ENCODE measurements at places on chromosomes 16 and 17. TPM values are rescaled to one million over a fixed set of nuclear protein-coding genes. Genes with fewer than 3 reads are reported as not detected.

The PLCD3 gene
- total RNA-seq: 156 TPM

GRCh38 chr17:39756380-39757079 lies 18.8 kb downstream of the GRB7 start:
- no peak overlapping the region for H3K4me3 ChIP-seq
- no peak overlapping the region for H3K27ac ChIP-seq
- no peaks in the 10 kb centered on the region for H3K36me3 ChIP-seq

DNA sequence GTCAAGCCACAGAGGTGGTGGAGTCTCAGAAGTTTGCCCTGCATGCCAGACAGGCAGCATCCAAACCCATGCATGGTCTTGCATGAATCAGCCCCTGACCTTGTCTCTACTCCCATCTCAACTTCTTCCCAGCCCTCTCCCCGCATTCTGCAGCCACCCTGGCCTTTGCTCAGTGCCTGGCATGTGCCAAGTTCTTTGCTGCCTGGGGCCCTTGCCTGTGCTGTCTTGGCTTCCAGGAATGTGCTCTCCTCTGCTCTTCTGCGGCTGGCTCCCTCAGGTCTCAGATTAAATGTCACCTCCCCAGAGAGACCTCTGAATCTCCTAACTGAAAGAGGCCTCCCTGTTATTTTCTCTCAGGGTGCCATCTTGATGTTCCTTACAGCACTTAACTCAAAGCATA lies 17.6 kb downstream of the DRC3 start:
- no peak for DNase-seq
- H3K27me3 ChIP-seq: no peaks in the 10 kb centered on the region
- H3K36me3 ChIP-seq: no peaks in the 10 kb centered on the region
- H3K27ac ChIP-seq: no peak overlapping the region

DNA sequence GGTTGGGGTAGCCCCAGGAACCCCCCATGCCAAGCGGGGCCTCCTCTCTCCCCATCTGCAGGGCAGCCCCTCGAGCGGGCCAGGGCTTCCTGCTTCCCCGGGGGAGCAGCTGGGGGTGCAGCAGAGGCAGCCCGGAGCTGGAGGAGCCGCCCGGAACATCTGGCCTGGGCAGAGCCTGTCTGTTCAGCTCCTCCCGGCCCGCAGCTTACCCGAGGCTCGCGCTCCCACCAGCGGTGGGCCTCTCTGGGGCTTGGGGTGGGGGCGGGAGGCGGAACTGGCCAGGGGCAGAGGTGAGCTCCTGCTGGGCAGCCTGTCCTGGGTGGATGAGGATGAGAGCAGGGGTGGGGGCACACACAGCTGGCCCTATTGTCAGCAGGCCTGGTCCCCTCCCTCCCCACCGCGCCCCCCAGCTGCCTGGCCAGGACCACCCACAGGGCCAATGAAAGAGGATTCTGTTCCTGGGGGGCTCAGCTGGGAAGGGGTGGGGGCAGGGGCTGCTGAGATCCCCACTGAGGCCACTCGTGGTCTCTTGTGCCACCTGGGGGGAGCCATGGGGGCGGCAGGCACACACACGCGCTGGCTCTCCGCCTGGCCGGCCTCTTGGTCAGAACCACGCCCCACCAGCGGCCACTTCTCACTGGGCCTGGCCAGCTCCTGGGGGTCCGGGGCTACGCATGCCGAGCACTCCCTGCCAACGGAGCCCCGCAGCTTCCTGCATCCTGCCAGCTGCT lies 34.7 kb downstream of the BAHCC1 start:
- H3K4me3 ChIP-seq: no peak overlapping the region
- H3K27me3 ChIP-seq: no peaks in the 10 kb centered on the region
- H3K27ac ChIP-seq: peak overlapping the region; percentile 42
- peaks cover 64% of the 10 kb centered on the region for H3K4me1 ChIP-seq
- H3K36me3 ChIP-seq: no peaks in the 10 kb centered on the region
- no peak for DNase-seq

DNA sequence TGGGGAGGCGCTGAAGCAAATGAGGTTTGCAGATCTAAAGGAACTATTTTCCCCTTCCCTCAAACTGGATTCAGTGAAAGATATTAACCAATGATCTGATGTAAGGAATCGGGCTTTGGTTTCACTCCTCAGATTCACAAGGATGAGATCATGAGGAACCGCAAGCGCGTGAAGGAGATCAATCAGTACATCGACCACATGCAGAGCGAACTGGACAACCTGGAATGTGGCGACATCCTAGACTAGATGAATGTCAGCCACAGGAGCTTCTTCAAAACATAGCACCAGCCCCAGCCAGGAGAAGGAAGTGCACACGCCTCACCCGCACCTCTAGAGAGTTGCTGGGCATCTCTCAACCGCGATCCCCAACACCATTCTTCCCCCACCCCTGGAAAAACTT lies 22.5 kb downstream of the ATPAF2 start:
- no peak for DNase-seq
- H3K4me1 ChIP-seq: no peaks in the 10 kb centered on the region
- no peaks in the 10 kb centered on the region for H3K27me3 ChIP-seq
- H3K4me3 ChIP-seq: no peak overlapping the region
- H3K27ac ChIP-seq: peak overlapping the region; percentile 69

DNA sequence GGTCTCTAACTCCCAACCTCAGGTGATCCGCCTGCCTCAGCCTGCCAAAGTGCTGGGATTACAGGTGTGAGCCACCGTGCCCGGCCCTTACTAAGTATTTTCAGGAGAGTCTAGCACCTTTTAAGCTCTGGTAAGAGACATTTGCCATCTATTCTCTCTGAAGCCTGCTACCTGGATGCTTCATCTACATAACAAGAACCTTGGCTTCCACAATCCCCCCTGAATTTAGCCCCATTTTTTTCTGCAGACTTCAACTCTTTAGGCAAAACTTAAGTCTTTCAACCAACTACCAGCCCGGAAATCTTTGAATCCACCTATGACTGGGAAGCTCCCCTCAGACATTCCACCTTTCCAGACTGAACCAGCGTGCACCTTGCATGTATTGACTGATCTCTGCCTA lies 14.0 kb upstream of the UBE2I start:
- H3K36me3 ChIP-seq: no peaks in the 10 kb centered on the region
- H3K4me1 ChIP-seq: peaks cover under 1% of the 10 kb centered on the region
- H3K27ac ChIP-seq: no peak overlapping the region
- DNase-seq: no peak
- H3K27me3 ChIP-seq: no peaks in the 10 kb centered on the region
- H3K4me3 ChIP-seq: no peak overlapping the region

DNA sequence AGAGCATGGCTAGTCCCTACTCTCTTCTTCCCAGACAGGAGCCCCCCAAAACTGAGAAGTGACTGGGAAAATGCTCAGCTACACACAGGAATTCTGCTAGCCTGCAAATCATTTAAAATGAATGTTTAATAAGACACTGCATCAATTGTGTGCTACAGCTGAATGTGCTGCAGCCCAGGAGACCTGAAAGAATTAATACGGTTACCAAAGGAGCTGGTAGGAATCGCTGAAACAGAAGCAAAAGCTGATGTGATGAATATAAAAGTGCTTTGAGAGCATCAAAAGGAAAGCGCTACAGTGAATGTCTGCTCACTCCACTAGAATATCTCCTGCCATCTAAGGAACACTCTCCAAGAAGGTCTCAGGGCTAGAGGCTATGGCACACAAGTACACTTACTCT lies 3.7 kb downstream of the GRIN2A start:
- H3K27me3 ChIP-seq: no peaks in the 10 kb centered on the region
- H3K27ac ChIP-seq: no peak overlapping the region
- no peak for DNase-seq
- no peak overlapping the region for H3K4me3 ChIP-seq

Measured in right atrium auricular region (tissue), 2 donors.